Left hindlimb (tissue), 1 donor: ENCODE measurements at places on chromosomes 5 and 9.
A peak's percentile ranks its signal among the peaks of the same experiment; 100 is the strongest.

DNA sequence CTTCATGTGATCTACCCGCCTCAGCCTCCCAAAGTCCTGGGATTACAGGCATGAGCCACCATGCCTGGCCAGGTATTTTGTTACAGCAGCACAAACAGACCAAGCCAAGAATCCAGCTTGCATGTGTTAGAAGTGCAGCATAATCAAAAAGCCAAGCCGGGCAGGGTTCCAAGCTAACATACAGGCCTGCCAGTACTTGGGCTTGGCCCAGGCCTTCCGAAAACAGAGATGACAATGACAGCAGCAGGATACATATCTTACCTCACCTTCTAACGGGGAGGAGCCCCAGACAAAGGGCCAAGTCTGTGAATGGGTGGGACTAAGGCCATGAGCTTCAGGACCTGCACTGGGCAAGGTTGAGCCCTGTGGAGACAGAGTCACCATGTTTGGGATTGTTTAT, 91.4 kb upstream of the ZNF462 start:
- peak; percentile 38 for DNase-seq

DNA sequence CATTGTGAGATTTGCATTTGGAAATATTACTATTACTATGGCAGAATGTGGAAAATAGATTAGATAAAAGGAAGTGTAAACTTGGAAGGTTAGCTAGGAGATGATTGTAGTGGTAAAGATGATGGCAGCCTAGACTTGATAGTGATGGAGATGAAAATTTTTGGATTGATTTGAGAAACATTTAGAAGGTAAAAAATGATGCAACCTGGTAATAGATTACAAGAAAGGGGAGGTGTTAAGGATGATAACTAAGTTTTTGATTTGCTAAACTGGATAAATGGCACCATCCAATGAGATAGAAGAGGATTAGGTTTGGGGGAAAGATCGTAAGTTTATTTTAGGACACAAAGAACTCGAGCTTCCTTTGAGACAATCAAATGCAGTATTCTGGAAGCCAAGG, 8.9 kb upstream of the SLC30A5 start:
- no peak for DNase-seq

- DNase-seq: no peak
These were observed 9.2 kb upstream of the LCN15 start for GRCh38 chr9:136773386-136774044.

DNA sequence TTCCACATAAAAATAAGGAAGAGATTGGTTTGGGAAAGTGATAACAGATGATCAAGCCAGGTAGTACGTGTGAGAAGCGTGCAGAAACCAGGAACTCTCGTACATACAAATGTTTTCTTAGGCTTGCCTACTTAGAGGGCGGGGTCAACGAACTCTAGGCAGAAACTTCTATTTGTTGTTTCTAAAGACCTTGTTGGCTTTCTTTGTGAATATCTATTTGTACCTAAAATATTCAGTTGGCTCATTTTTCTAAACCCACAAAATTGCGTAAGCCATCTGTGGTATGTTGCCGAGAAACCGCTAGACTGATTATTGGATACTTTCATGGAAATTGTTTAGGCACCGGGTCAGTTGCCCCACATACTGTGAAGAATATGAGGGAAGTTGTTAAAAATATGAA, 458.5 kb downstream of the MAT2B start:
- DNase-seq: no peak

GRCh38 chr9:89154218-89154617, 24.4 kb downstream of the SHC3 start:
- no peak for DNase-seq
